Stromal cell of bone marrow (primary cell): ENCODE measurements at places on chromosomes 7 and 10.
A peak's percentile ranks its signal among the peaks of the same experiment; 100 is the strongest.

DNA sequence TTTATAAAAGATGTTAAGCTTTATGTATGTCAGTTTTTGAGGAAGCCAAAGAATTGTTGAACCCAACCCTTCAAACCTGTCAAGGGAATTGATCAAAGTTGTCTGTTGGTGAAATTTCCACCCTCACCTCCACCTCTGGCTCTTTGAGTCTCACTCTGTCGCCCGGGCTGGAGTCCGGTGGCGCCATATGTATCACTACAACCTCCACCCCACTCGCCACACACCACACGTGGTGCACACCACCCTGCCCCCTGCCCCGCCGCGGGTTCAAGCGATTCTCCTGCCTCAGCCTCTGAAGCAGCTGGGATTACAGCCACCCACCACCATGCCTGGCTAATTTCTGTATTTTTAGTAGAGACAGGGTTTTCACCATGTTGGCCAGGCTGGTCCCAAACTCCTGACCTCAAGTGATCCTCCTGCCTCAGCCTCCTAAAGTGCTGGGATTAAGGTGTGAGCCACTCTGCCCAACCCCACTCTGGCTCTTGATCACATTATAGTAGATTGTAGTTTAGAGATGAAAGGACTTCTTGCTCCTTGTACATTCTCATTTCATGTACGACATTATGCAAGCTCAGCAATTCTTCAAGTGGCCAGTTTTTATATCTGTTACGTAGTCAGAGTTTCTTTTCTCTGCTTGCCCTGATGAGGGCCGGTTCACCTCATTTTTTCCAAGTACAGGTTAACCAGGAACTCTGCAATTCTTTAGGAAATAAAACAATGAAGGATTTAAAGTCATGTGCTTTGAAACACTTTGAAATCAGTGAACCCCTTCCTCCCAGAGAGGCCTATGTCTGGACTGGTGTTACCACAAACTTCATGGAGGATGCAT is 7.0 kb downstream of the BAMBI start:
- no peak for DNase-seq

GRCh38 chr7:65907501-65908198 is 34.8 kb downstream of the VKORC1L1 start:
- no peak for DNase-seq

DNA sequence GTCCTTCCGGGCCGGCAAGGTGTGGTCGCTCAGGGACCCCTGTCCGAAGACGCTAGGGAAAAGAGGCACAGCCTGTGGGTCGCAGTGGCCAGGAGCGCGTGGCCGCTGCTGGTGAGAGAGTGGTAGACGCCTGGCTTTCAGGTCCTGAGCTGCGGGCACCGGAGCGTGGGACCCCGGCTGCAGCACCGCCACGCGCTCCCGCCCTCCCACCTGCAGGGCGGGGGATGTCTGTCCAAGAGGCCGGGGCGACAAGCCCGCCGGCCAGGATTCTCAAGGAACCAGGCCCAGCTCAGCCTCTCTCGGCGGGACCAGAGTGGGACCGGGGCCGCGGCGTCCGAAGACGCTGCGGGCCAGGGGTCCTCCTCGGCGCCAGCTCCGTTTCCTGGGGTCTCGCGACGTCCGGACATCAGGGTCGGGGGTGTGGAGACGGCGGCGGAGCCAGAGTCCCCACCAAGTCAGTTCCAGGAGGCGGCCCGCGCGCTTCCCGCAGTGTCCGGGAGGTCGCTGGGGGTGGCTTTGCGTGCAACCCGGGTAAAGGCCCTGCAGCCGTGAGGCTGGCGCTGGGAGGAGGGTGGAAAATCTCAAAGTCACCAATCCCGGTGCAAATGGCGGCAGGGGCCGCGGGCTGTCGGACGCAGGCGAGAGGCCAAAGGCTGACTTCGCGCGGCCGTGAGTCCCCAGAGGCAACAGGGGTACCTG is 5.5 kb downstream of the ZNF503 start:
- DNase-seq, result no peak

DNA sequence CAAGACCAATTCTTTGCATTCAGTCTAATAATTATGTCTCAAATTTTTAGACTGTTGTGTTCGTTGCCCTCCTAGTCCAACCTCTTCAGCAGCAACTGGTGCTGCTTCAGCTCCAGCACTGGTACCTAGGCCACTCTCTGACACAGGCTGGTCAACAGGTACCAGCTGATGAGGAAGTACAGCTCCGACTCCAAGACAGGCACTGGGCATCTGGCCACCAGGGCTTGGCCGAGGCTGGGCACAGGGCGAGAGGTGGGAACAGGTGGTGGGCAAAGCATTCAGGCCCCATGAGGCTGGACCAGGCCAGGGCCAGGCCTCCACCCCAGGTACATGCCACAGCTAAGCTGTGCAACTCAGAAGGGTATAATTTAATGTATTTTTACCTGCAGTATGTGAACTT is 151.5 kb upstream of the AGR3 start:
- no peak for DNase-seq

DNA sequence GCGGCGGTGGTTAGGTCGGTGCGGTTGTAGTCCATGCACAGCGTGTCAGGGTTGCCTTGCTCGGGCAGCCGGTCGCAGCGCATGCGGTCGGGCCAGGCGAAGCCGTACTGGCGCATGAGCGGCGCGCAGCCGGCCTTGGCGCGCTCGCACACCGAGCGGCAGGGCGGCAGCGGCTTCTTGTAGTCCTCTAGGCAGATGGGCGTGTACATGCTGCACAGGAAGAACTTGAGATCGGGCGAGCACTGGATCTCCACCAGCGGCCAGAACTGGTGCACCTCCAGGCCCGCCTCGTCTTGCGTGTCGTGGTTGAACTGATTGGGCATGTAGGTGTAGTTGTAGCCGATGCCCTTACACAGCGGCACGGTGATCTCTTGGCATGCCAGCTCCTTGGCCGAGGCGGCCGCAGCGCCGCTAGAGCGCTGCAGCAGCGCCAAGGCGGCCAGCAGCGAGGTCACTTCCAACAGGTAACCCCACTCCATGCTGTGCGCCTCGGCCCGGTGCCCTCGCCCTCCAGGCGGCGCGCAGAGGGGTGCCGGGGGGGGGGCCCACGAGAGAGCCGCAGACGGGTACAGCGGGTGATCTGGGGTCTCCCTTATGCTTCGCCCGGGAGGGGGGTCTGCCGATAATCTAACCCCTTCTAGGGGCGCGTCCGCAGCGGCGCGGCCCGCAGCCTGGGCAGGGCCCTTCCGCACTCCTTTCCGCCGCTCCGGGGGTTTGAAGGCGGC is 983 bp downstream of the FZD8 start:
- DNase-seq, result peak; percentile 63

DNA sequence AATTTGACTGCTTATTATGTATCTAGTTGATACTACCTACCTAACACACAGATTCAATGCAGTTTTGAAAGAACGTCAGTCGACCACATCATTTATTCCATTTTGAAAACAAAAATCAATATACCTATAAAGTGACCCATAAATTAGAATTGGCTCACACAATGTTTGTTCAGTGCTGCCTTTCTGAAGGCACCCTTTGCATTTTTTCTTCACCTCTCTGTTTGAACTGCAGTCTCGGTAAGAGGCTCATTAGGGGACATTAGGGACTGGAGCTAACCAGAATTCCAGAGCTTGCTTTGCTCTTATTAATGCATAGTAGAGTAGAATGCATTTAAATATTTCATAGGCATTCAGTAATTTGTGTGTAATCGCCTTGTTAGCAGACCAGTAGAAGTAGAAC is 234.1 kb downstream of the FOXP2 start:
- DNase-seq, result no peak
